ENCODE measurements at places on chromosomes 6 and 20. TPM values are rescaled to one million over a fixed set of nuclear protein-coding genes. Genes with fewer than 3 reads are reported as not detected.

GRCh38 chr6:19562468-19562867 is 274.7 kb upstream of the ID4 start:
- H3K27ac ChIP-seq = no peak overlapping the region
- DNase-seq = no peak
- H3K36me3 ChIP-seq = no peaks in the 10 kb centered on the region
- H3K4me3 ChIP-seq = no peak overlapping the region

DNA sequence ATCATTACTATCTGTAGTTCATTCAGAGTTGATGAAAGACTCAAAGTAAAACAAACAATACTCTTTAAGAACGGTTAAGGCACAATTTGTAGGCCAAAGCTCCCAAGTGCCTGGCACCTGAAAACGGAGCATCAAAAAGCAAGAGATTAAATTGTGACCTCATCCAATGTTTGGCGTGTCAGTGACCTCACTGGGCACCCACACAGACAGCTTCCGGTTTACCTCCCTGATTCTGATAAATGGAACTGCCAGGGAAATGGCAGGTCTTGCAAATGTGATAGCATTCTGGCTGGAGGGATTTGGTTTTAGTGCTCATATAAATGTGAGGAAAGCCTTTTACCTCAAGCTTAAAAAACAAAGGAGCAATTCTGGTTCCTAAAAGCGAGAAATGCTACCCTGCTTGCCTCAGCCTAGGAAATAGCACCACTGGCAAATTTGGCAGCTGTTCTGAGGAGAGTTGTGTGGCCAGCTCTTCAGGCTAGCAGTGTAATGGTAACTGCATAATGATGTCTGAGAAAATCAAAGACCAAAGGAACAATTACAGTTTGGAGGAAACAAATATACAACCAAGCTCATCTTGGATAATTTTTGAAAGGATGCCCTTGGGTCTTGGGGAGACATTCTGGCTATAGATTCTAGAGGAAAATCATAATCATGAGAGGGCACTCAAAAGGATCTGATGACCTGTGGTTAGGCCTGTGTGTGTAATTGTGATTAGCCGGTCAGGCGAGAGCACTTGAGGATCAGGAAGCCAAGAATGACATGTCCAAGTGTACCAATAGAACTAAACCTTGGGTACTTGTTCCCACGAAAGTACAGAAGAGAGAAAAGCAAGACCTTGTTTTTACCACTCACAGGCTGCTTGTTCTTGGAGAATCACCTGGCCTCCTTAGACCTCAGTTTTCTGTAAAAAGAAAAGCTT is 174.3 kb downstream of the TFAP2B start:
- no peak overlapping the region for H3K4me3 ChIP-seq
- H3K27ac ChIP-seq = no peak overlapping the region
- no peak for DNase-seq
- no peaks in the 10 kb centered on the region for H3K4me1 ChIP-seq
- no peaks in the 10 kb centered on the region for H3K36me3 ChIP-seq

Gene C20orf202
- not detected for polyA plus RNA-seq

DNA sequence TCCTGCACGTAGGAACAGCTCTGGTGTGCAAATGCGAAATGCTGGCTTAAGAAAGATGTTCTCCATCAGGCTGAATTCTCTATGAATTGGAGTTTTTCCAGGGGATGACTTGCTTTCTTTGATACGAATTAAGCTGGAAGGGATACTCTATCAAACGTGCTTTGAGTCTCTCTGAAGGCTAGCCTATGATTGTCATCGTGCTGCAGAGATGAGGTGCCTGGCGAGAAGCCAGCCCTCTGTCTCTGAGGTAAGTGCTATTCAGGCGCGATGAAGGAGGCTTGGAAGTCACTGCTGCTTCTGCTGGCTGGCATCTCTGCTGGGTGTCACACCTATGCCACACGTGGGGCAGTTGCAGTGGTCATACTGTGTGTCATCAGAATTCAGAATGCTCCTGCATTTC is 223.7 kb downstream of the TAF4 start:
- H3K27ac ChIP-seq = no peak overlapping the region
- H3K27me3 ChIP-seq = peaks cover 2% of the 10 kb centered on the region
- no peaks in the 10 kb centered on the region for H3K4me1 ChIP-seq
- no peak for DNase-seq

DNA sequence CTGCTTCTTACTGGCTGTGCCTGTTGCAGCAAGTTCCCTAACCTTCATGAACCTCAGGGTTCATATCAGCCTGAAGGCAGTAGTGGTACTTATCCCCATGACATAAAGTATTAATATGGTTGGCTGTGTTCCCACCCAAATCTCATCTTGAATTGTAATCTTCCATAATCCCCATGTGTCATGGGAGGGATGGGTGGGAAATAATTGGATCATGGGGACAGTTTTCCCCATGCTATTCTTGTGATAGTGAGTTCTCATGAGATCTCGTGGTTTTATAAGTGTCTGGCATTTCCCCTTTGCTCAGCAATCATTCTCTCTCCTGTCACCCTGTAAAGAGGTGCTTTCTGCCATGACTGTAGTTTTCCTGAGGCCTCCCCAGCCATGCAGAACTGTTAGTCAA is 61.8 kb downstream of the FAM229B start:
- no peak for DNase-seq
- no peak overlapping the region for H3K27ac ChIP-seq
- no peaks in the 10 kb centered on the region for H3K36me3 ChIP-seq

- peaks cover 47% of the 10 kb centered on the region for H3K4me1 ChIP-seq
- peak overlapping the region; percentile 98 for H3K4me3 ChIP-seq
- DNase-seq = no peak
These were observed 66.9 kb downstream of the STX11 start for GRCh38 chr6:144217264-144217663.

- H3K27ac ChIP-seq = no peak overlapping the region
- no peak for DNase-seq
These were observed 152.7 kb upstream of the FKBP1C start for GRCh38 chr6:63058601-63059000.

GRCh38 chr20:1907586-1907985 is 12.4 kb downstream of the SIRPA start:
- no peak overlapping the region for H3K4me3 ChIP-seq
- H3K36me3 ChIP-seq = no peaks in the 10 kb centered on the region
- H3K27me3 ChIP-seq = peaks cover 3% of the 10 kb centered on the region
- H3K27ac ChIP-seq = no peak overlapping the region
- H3K4me1 ChIP-seq = no peaks in the 10 kb centered on the region

Gene NNAT
- polyA plus RNA-seq = not detected

Gene MDFI
- polyA plus RNA-seq = not detected

- DNase-seq = no peak
- H3K4me1 ChIP-seq = no peaks in the 10 kb centered on the region
- H3K36me3 ChIP-seq = no peaks in the 10 kb centered on the region
- H3K27ac ChIP-seq = no peak overlapping the region
- H3K27me3 ChIP-seq = peaks cover 2% of the 10 kb centered on the region
These were observed 191.4 kb downstream of the SCP2D1 start for GRCh38 chr20:19004975-19005374.

DNA sequence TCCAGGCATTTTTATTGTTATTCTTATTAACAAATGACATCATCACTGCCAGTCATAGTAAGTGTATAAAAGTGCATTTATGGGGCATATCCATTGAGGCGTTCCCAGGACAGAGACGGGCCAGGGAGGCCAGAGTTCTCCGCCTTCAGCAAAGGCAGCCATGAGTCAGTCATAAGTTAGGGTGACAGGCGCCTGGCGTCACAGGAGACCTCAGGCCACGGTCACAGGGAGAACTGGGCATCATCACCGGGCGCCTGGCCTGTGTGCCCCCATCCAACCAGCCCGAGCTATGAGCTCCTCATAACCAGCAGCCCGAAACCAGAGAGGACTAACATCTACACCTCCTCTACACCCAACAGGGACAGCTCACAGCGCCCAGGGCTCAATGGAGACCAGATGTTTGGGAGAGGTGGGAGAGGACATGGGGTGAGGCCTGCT is 259.2 kb downstream of the DLL1 start:
- H3K4me1 ChIP-seq = peaks cover 10% of the 10 kb centered on the region
- peaks cover 9% of the 10 kb centered on the region for H3K36me3 ChIP-seq
- no peak for DNase-seq
- H3K4me3 ChIP-seq = no peak overlapping the region
- peaks cover 6% of the 10 kb centered on the region for H3K27me3 ChIP-seq

- DNase-seq = no peak
- peak overlapping the region; percentile 61 for H3K4me3 ChIP-seq
- H3K36me3 ChIP-seq = peaks cover 5% of the 10 kb centered on the region
- peak overlapping the region; percentile 41 for H3K27ac ChIP-seq
- H3K4me1 ChIP-seq = peaks cover 26% of the 10 kb centered on the region
These were observed 50.6 kb downstream of the SLC22A3 start for GRCh38 chr6:160398674-160399271.

Gene MSH5
- polyA plus RNA-seq = not detected

Gene PRDM1
- polyA plus RNA-seq = 77.0 TPM

Gene TRIM26
- 65.0 TPM for polyA plus RNA-seq

Gene CLPSL1
- polyA plus RNA-seq = not detected

DNA sequence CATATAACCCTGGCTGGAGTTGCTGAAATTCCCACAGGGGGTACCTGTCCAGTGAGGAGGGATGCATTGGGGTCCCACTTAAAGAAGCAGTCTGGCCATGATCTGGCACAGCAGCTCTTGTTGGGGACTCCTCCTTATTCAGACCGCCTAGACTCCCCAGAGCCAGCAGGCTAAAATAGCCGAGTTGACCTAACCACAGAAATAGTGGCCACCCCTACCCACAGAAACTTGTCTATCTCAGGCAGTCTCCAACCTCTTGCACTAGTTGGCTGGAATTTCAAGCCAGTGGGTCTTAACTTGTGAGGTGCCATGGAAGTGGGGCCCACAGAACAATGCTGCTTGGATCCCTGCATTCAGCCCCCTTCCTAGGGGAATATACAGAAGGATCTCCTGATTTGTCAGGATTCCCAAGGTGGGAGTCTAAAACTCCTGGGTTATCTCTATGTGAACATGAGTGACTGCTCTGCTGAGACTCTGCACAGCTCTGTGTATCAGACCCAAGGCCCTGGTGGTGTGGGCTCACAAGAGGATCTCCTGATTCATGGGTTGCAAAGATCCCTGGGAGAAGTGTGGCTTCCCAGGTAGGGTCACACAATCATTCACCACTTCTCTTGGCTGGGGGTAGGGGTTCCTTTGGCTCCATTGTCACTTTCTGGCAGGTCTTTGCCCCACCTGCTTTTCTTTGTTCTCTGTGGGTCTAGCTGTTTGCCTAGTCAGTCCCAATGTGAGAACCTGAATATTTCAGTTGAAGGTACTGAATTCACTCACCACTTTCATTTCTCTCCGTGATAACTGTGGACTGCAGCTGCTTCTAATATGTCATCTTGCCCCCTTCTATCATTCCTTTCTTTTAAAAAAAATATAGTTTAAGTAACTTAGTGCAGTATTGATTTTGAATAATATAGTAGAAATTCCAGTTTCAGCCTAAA is 65.5 kb upstream of the CLVS2 start:
- no peaks in the 10 kb centered on the region for H3K36me3 ChIP-seq
- no peak overlapping the region for H3K27ac ChIP-seq
- H3K27me3 ChIP-seq = no peaks in the 10 kb centered on the region
- H3K4me1 ChIP-seq = no peaks in the 10 kb centered on the region
- no peak for DNase-seq
- no peak overlapping the region for H3K4me3 ChIP-seq

GRCh38 chr6:18823782-18824386 is 436.7 kb downstream of the RNF144B start:
- no peaks in the 10 kb centered on the region for H3K27me3 ChIP-seq
- H3K4me1 ChIP-seq = no peaks in the 10 kb centered on the region
- H3K27ac ChIP-seq = no peak overlapping the region
- DNase-seq = no peak

GRCh38 chr20:3887876-3888620 is 1.1 kb upstream of the PANK2 start:
- peaks cover 46% of the 10 kb centered on the region for H3K4me1 ChIP-seq
- no peak for DNase-seq
- H3K27ac ChIP-seq = peak overlapping the region; percentile 95
- peaks cover 11% of the 10 kb centered on the region for H3K27me3 ChIP-seq

DNA sequence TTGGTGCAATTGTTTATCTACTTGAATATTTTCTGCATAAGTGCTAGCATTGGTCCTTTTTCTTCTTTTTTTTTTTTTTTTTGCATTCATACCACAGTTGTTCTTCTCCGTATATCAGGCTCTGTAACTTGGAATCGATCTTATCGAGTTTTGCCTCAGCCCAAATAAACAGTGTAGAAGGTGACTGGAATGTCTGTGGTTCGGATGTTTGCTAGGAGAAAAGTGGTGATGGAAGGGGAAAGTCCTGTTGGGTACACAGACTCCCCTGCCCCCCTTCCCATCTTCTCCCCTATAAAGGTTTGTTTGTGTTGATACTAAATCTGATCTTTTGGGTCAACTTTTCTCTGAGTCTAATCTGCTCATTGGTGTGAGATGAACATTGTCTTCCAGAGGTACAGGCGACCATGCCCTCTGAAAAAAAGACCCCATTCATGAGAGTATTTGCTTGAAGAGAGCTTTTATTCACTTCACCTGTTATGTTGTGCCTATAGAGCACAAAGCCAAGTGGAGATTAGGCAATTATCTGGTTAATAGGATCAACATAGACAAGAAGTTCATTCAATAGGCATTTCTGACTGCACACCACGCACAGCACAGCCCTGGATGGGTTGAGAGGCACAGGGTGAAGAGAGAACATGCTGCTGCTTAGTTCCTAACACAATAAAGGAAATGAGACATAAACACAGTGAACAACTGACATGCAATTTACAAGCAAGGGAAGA is 620.0 kb downstream of the PKHD1 start:
- no peaks in the 10 kb centered on the region for H3K4me1 ChIP-seq
- no peak for DNase-seq
- no peaks in the 10 kb centered on the region for H3K36me3 ChIP-seq
- no peak overlapping the region for H3K4me3 ChIP-seq
- H3K27ac ChIP-seq = no peak overlapping the region
- H3K27me3 ChIP-seq = no peaks in the 10 kb centered on the region

Measured in immature natural killer cell (primary cell).